Stimulated activated CD4-positive, alpha-beta T cell treated with anti-CD3 and anti-CD28 coated beads, Interleukin-2, amount 100 ng/mL, for 4 hours (primary cell): ENCODE measurements at places on chromosomes 7 and 10.

- no peak for DNase-seq
Measured at GRCh38 chr10:4250587-4250887, 465.5 kb upstream of the KLF6 start.

DNA sequence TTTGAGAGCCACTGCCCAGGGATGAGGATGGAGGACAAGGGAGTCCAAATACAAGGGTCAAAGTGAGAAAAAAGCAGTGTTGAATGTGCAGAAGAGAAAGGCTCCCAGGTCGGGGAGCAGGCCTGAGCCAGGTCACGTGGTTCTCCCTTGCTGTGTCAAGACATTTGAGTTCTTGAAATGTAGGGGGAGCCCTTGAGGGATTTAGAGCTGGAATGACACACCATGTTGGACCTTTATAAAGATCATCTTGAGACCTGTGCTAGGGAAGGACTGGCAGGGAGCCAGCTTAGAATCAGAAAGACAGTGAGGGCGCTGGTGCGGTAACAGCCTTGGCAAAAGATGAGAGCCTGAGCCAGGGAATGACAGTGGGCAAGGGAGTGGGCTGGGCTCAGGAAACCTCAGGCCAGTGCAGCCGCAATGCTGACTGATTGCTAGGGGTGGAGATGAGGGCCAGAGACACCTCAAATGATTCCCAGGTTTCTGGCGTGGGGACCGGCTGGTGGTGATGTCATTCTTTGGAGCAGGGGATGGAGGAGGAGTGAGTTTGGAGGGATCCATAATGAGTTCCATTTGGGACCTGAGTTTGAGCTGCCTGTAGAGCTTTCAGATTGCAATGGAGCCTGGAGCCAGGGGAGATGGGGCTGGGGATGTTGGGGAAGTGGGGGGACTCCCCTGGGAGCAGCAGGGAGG is 120.1 kb downstream of the PTPN20 start:
- DNase-seq, result no peak

DNA sequence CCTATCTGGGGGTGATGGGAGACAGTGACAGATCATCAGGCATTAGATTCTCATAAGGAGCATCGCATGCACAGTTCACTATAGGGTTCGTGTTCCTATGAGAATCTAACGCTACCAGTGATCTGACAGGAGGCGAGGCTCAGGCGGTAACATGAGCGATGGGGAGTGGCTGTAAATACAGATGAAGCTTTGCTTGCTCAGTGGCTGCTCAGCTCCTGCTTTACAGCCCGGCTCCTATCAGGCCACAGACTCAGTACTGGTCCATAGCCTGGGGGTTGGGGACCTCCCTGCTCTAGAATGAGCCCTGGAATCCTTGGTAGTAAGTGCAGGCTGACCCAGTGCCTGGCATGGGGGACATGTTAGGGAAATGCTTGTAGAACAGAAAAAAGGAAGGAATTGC is 426.0 kb downstream of the TYW1 start:
- DNase-seq, result no peak

- no peak for DNase-seq
Measured at GRCh38 chr10:71945819-71946474, 18.2 kb upstream of the CHST3 start.

GRCh38 chr10:4670737-4671136 is 155.3 kb upstream of the AKR1E2 start:
- no peak for DNase-seq

DNA sequence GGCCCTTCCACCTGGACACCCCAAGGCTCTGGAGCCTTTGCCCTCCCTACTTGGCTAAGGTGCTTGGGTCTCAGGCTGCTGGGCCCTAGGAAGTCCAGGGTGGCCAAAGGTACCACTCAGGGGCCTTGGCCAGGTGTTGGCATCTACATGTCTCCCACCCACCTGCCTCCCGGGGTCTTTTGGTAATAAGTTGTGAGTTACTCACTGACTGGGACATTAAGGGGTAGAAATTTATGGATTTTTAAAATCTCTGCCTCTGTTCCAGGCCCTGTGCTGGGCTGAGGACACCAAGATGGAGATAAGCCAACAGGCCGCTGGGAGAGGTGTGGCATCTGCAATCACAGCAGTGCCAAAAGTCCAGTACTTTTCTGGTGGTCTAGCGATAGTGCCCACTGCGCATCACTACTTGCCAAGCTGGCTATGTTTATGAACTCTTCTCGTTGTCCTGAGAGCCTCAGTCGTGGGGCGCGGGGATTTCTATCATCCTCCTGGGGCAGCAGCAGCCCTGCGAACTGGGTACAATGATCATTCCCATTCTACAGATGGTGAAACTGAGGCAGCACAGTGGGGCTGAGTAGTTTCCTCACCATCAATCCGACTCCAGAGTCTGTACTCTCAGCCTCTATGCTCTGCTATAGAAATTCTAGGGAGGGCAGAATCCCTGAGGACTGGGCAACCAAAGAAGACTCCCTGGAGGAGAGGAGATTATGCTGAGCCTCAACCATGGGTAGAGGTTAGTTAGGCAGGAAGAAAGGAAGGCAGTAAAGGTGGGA is 36.2 kb downstream of the TBATA start:
- no peak for DNase-seq

GRCh38 chr7:158837790-158838637 is 8.7 kb upstream of the ESYT2 start:
- DNase-seq, result no peak

DNA sequence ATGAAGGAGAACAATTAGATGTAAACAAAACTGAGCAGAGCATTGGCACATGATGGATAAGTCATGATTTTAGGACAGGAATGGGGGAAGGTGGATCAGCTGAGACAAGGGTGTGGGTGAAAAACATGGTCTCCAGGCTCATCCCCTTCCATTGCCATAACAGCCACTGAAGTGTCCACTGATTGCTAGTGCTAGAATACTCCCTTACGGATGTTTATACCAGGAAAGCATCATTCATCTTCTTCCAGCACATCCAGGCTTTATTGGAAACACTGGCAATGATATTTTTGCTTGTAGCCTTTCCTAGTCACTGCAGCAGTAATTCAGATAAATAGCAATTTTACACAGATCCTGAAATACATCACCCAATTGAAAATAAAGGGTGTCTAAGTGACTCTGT is 259.5 kb downstream of the PLXDC2 start:
- no peak for DNase-seq

GRCh38 chr7:138023618-138024342 is 21.9 kb upstream of the CREB3L2 start:
- DNase-seq, result no peak

DNA sequence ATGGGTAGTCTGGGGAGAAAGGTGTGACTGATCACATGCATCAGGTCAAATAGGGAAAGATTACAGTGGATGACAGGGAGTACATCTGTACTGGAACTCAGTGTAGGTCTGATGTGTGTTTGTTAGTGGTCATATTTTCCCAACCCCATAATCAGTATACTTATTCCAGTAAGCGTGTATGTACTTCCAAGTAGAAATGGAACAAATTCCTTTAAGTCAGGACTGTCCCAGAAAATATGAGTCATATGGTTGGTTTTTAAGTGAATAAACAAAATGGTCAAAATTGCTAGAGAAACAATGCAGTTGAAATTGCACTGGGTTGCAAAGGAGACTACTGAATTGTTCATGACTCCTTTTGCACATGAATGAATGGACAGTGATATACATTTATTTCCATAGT is 118.8 kb upstream of the MYO3A start:
- no peak for DNase-seq

- peak; percentile 50 for DNase-seq
Measured at GRCh38 chr10:12264204-12264940, 68.4 kb downstream of the CDC123 start.

DNA sequence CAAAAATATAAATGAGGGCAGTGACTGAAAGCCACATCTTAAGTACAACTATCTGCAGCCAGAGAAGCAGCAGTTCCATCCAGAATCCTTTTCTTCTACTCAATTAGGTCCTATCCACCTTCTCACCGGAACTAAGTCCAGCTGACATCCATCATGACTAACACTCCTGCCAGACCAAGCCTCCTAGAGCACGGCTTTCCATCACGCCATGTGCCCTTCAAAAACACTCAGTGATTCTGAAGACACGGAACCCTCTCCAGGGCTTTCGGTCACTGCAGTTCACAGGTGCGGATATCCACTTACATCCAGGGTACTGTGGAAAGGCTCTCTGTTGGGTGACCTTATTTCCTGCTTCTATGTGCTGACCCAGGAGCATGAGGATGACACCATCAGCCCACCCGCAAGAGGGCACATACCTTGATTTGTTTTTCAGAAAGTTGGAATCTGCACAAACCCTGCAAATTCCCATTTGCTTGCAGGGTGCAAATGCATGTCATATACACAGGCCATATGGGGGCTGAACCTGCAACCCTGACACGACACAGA is 64.3 kb downstream of the FAM171A1 start:
- no peak for DNase-seq

DNA sequence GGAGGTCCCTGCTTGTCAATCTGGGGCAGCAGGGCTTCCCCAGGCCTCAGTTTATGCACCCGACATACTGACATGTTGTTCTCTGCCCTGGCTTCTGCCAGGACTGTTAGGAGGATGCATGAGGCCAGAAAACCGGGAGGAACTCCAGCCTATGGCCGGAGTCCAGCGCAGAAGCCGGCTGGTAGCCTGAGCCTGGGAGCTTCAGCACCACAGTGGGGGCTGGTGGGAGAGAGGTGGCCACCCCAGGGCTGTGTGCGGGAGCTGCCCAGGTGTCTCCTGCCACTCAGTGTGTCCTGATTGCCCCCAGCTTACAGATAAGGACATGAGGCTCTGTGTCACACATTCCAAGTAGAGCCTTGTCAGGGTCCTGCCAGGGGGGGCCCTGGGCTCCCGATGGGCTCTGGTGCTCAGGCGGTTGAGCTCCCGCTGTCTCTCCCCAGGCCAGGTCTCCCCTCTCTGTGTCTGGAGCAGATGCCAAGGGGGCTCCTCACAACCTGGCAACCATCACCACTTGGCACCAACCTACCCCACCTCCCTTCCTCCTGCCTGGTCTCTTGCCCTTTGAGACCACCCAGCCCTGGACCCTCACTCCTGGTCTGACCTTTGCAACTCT is 32.3 kb downstream of the PPIF start:
- no peak for DNase-seq

DNA sequence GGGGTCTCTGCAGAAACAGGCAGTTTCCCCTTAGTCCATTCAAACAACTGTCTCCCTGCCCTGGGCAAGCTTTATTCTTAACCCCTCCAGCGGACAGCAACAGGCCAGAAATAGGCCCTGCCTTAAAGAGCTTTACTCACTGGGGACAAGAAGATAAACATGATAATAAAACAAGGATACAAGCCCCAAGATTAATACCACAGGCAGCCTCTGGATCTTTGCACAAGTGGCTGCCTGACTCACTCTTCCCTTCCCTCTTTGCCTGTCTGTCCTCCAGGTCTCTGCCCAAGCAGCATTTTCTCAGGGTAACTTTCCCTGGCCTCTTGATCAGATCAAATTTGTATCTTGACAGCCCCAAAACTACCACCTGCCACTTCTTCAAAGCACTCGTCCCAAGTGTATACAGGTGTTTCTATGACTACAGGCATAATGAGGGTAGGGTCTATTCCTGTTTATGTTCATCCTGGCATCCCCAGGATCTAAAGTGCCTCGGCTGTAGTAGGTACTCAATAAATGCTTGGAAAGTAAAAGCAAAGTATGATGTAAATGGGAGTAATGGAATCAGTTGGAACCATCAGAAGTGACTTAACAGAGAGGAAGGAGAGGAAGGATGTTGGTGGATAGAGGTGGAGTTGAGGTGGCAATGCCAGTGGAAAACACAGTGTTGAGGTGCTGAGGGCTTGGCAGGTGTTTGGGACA is 7.0 kb upstream of the CAMK2G start:
- DNase-seq, result no peak

GRCh38 chr10:119243488-119243887 is 36.1 kb downstream of the GRK5 start:
- DNase-seq, result no peak

GRCh38 chr10:80909254-80909653 is 371.6 kb downstream of the SH2D4B start:
- DNase-seq, result no peak

GRCh38 chr10:101467286-101467770 is 113.4 kb downstream of the BTRC start:
- DNase-seq, result peak; percentile 2

DNA sequence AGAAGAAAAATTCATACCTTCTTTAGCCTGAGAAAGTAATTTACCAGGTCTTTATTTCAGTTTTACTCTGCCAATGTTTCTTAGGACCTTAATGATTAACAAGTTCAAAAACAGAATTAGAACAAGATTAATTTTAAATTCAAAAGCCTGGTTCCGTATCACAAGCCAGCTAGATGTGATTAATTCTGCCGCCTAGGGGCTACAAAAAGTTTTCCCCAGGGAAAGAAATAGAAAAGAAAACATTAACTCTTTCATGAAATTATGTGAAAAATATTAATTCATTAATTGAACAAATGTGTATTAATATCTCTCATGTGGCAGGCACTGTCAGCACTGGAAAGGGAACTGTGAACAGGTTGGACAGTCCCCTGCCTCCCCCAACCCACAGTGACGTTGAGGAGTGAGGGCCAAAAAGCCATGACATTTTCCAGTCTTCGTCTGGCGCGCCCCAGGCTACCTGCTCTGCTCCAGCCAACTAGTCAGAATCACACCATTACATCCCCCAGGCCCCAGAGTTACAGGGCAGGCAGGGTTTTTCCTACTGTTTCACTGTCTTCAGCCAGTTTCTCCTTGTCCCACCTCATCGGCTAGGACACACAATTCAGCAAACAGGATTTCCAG is 20.1 kb downstream of the TMEM176A start:
- DNase-seq, result no peak

GRCh38 chr7:157483971-157484410 is 147.2 kb downstream of the DNAJB6 start:
- DNase-seq, result no peak

- no peak for DNase-seq
Measured at GRCh38 chr7:143217806-143218205, 4.0 kb upstream of the TAS2R40 start.

- DNase-seq, result no peak
Measured at GRCh38 chr10:76975126-76975525, 662.5 kb downstream of the KCNMA1 start.

DNA sequence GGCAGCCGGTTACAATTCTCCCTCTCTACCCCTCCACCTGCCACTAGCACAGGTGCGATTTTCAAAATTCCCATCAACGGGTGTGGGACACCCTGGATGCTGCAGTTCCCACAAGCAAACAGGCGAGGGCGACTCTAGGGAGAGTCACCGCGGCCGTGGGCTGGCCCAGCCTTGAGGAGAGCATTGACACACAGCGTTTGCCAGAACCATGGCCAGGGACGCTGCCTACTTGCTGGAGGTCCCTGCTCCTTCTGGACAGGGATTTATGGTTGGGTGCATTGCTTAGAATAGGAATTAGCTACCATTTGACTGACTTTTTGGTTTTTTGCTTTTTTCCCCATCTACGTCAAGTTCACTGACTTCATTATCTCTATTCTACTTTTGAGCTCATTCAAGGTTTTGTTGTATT is 19.0 kb upstream of the CLDN4 start:
- DNase-seq, result peak; percentile 22

DNA sequence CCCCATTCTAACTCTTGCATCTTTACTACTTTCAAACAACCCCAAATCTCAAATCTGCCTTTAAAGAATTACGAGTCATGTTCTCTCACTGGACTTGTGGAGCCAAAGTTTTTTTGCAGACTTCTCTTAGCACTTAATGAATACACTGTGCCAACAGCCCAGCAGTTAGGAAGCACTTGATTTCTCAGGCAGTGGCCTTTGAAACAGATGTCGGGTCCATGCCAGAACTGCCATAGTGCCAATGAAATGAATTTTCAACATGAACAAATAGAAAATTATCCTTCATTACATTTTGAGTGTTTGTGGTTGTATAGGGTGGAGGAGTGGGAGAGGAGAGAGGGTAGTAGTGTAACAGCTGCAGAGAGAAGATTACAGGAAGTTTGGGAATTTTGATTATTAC is 5.9 kb downstream of the BORCS7 start:
- DNase-seq, result no peak

GRCh38 chr10:72832701-72833100 is 60.8 kb upstream of the OIT3 start:
- no peak for DNase-seq
